ENCODE measurements at places on chromosomes 4 and X.

- DNase-seq = no peak
Observed at GRCh38 chr4:3287972-3288570, 4.8 kb upstream of the RGS12 start.

- DNase-seq = no peak
Observed at GRCh38 chrX:57451426-57452020, 140.3 kb upstream of the ZXDB start.

GRCh38 chr4:148770848-148771247 lies 328.6 kb upstream of the NR3C2 start:
- no peak for DNase-seq

GRCh38 chr4:75702919-75703411 lies 21.4 kb upstream of the USO1 start:
- DNase-seq = no peak

DNA sequence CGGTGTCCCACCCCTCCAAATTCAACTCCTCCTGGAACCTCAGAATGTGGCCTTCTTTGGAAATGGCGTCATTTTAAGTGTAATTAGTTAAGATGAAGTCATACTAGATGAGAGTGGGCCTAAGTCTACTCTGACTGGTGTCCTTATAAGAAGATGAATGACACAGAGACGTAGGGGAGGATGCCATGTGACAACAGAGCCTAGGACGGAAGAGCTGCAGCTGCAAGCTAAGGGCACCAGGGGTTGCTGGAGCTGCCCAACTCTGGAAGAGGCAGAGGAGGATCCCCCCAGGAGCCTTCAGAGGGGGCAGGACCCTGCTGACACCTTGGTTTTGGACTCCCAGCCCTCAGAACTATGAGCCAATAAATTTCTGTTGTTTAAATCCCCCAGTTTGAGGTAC lies 115.1 kb downstream of the STK32B start:
- DNase-seq = no peak

DNA sequence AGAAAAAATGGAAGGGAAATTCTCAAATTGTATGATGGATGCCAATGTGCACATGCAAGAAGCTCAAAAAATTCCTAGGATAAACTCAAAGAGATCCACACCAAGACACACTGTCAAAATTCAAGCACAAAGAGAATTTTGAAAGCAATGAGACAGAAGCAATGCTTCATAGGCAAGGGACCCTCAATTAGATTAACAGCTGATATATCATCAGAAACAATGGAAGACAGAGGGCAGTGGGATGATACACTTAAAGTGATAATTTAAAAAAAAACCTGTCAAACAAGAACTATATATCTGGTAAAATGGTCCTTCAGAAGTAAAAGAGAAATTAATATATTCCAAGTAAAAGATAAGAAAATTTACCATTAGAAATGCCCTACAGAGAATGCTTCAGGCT lies 306.3 kb upstream of the PCDH7 start:
- DNase-seq = no peak

DNA sequence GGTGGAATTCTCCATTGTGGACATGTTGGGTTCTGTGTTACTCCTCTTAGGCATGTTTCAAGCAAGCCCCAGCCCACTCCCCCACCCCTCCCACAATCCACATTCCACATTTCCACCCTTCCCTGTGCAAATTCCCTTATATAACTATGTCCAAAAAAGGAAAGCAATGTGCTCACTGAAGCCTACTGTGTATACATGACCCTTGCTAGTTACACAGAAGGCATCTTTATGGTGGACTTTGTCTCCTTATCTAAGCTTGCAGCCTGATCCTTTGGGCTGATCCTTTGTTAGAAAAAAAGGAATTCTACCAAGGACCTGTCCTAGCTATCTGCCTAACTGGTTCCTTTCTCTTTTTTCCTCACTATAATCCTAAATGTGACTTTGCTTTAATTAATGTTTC lies 796.8 kb downstream of the NLGN4X start:
- DNase-seq = no peak

- no peak for DNase-seq
Observed at GRCh38 chrX:104137496-104137895, 19.3 kb downstream of the SLC25A53 start.

DNA sequence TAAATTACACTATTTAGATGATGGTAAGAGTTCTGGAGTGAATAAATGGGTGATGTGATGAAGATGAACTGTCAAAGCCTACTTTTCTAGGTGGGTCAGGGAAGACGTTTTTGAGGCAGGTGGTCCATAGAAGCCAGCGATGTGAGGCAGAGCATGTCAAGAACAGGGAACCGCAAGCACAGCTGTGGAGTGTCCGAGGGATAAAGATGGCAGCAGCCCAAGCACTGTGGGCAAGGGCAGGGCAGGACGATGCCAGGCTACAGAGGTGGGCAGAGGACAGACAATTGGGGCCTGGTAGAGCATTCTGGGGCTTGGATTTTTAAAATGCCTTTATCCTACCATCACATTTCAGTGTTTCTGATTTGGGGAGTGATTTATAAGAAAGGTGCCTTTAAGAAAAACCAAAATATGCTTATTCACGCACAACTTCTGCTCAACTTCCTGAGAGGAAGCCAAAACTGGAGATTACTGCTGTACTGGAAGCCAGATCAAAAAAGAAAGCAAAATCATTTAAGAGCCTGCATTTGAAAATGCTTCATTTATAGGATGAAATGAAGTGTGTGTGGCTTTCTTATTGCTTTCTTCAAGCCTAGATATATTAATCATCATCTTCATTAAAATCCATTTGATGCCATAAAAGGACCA lies 119.0 kb upstream of the WDR17 start:
- no peak for DNase-seq

- no peak for DNase-seq
Observed at GRCh38 chr4:172480471-172480870, 667.3 kb downstream of the GALNTL6 start.

DNA sequence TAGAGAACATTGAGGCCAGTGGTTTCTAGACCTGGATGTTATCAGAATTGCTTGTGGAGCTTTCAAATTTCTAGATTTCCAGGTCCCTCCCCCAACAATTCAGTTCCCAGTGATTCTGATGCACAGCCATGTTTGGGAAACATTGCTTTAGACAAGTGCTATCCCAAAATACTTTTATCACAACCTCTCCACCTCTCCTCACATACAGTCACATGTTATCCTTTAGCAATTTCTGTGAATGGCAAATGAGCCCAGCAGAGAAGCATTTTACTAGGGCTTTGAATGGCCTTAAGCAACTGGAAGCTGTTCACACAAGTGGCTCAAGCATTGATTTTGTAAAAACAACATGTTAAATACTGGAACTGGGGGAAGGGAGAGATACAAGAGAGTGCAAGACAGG lies 29.7 kb downstream of the DCX start:
- DNase-seq = no peak

- DNase-seq = no peak
Observed at GRCh38 chr4:61507091-61507490, 307.0 kb downstream of the ADGRL3 start.

DNA sequence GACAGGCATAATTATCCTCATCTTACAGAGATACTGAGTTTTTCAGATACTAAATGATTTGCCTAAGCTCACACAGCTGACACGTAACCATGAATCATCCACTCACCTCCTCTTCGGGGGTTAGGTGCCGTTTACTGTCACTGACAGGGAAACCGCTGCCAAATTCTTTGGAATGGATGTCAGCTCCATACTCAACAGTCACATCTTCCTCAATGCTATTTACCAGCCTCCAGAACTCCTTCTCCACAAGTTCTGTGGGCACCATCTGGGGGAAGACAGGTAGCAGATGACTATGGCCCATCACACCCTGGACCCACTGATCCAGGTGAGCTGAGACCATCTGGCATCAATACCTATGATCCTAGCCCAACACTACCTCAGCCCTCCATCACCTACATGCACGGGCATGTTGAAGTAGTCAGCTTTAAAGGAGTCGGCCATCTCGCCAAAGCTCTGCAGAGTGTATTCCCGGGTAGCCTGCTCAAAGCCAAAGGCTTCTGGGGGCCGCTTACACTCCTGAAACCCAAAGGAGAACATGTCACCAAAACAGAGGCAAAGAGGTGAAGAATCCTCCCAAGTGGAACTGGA lies 13.5 kb downstream of the KDM5C start:
- DNase-seq = no peak

- no peak for DNase-seq
Observed at GRCh38 chr4:107743532-107743931, 23.5 kb upstream of the PAPSS1 start.

DNA sequence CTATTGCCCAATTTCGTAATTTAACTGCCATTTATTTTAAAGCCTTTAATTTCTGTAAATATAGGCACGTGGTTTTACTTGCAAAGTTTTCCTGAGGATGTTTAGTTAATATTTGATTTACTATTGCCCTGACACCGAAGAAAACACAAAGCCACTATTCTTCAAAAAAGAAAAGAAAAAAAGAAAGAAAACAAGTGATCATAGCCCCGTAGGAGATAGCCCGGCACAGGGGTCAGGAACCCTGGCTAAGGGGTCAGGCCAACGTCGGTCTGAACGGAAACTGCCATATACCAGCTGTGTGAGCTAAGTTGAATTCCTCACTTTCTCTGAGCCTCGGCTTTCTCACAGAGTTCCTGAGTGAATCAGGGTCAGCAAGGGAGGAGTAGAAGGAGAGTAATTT lies 17.7 kb upstream of the LAMP2 start:
- DNase-seq = no peak

DNA sequence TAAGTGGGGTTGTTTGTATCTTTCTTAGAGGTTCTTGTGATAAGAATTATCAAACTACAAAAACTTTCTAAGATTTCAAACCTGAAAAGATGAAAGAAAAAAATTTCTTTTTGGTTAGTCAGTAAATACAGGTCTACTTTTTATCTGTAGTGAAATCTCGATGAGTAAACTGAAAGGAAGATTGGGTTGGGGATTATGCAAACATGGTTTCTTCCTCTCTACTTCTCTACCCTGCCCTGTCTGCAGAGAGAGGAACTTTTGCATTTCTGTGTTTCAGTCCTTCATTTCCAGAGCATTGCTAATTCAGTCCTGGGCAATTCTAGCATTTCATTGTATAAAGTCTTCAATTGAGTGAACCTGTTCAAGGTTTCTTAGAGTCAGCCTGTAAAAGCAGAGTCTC lies 51.6 kb upstream of the IL2 start:
- no peak for DNase-seq

GRCh38 chr4:829761-830600 lies 4.1 kb upstream of the CPLX1 start:
- DNase-seq = no peak

- DNase-seq = no peak
Observed at GRCh38 chr4:3703677-3704521, 62.3 kb upstream of the ADRA2C start.

GRCh38 chr4:88054229-88054628 lies 46.8 kb downstream of the PKD2 start:
- DNase-seq = no peak

GRCh38 chr4:33714971-33715370 lies 2529.3 kb downstream of the ARAP2 start:
- no peak for DNase-seq

- DNase-seq = no peak
Observed at GRCh38 chr4:42513748-42514492, 116.6 kb downstream of the SHISA3 start.

- no peak for DNase-seq
Observed at GRCh38 chr4:176611951-176612350, 180.8 kb downstream of the VEGFC start.

DNA sequence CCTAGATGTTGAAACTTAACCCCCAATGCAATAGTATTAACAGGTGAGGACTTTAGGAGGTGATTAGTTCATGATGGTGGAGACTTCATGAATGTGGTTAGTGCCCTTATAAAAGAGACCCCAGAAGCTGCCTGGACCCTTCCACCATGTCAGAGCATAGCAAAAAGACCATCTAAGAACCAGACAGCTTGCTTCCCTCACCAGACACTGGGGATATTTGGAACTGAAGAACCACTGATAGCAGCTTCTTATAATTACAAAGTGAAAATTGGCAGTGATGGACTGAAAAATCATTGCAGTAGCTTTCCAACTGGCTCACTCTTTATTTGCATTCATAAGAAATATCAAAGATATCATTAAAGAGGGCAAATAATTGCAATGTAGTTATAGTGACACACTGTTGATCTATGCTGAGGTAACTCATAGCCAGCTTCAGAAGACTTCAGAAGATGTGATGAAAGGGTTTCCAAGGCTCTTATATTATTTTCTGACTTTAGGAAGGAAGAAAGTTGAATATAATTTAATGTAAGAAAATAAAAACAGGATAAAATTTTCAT lies 5.8 kb downstream of the RASSF6 start:
- DNase-seq = no peak

DNA sequence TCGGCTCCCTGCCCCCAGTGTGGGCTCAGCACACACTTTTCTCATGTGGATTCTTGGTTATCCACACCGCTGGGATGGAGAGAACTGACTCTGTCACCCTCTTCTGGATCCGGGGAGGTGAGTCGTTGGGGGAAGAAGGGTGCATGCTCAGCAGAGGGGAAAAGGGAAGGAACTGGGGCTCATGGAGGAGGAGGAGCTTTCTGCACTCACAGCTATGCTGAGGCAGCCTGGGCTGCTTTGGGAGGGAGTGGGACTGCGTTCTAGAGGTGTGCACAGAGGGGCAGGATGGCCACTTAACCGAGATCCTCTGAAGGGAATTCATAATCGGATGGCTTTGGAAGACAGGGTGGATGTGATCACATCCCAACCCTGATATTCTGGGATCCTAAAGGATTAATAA lies 51.6 kb downstream of the RTL5 start:
- no peak for DNase-seq

DNA sequence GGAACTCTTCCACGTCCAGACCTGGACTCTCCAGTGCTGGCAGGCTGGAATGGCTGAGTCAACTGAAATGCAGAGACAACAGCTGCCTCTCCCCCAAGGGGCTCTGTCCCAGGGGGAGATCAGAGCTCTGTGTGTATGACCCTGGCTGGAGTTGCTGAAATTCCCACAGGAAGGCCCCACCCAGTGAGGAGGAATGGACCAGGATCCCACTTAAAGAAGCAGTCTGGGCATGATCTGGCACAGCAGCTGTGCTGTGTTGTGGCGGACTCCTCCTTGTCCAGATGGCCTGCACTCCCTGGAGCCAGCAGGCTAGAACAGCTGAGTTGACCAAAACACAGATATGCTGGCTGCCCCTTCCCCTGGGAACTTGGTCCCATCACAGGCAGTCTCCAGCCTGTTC lies 25.4 kb downstream of the C4orf17 start:
- DNase-seq = no peak

DNA sequence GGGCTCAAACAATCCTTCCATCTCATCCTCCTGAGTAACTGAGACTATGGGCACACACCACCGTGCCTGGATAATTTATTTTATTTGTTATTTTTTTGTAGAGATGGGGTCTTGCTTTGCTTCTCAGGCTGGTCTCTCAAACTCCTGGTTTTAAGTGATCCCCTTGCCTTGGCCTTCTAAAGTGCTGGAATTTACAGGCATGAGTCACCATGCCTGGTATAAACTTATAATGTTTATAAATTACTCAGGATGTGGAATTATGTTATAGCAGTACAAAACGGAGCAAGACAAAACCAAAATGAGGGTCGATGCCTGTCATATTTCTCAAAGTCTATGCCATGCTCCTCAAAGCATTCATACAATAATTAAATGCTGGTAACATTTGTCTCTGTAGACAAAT lies 29.8 kb upstream of the TEX13C start:
- DNase-seq = no peak
